ENCODE measurements at places on chromosomes 2 and 18.

GRCh38 chr2:163709270-163709669, 26.5 kb downstream of the FIGN start:
- no peak for DNase-seq

GRCh38 chr18:36427369-36427768, 129.9 kb downstream of the FHOD3 start:
- DNase-seq, result no peak

GRCh38 chr2:108271691-108272253, 16.9 kb upstream of the SULT1C2 start:
- DNase-seq, result no peak

- DNase-seq, result no peak
Measured at GRCh38 chr2:163541495-163541894, 194.3 kb downstream of the FIGN start.

DNA sequence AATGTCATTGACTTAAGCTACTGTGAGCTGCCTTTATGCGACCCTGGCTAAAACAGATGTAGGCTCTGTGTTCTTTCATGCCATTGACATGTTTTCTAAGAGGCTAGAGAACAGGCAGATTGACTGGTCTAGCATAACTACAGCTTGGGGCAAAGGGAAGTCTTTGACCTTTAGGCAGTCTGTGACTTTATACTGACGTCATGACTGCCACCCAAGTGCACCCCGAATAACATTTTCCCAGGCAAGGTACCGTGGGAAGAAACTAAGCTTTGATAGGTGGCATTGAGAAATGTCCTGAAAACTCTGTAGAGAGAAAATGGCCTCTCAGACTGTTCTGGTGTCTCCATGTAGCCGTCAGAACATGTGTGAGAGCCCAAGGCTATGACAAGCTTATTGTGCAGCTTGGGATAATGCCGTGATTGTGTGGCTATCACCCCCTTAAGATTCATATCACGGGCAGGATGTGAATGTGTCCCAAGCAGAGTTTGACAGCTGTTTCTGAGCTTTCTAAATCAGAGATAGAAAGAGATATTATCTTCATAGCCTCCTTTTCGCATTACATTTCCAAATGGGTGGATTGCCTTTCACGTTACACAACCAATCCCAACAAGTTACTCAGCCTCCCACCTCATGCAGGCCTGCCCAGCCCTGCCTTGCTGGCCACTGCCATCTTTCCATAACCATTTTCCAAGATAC, 672.2 kb upstream of the ACVR2A start:
- DNase-seq, result no peak

DNA sequence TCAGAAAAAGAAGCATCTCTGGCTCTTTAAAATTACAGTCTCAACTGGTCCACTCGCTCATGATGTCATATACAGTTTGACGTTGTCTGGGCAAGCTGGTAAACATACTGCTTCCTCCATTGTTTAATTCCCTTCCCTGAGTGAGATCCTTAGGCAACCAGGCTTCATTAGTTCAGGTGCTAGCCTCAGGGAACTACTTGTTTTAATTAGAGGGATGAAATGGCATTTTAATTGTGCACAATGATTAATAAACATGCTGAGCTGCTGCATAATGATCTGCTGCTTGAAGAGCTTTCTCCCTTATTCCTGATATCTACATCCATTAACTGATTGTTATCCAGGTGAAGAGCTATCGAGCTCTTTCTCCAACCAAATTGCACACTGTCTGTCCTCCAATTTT, 195.6 kb upstream of the ETAA1 start:
- DNase-seq, result no peak

DNA sequence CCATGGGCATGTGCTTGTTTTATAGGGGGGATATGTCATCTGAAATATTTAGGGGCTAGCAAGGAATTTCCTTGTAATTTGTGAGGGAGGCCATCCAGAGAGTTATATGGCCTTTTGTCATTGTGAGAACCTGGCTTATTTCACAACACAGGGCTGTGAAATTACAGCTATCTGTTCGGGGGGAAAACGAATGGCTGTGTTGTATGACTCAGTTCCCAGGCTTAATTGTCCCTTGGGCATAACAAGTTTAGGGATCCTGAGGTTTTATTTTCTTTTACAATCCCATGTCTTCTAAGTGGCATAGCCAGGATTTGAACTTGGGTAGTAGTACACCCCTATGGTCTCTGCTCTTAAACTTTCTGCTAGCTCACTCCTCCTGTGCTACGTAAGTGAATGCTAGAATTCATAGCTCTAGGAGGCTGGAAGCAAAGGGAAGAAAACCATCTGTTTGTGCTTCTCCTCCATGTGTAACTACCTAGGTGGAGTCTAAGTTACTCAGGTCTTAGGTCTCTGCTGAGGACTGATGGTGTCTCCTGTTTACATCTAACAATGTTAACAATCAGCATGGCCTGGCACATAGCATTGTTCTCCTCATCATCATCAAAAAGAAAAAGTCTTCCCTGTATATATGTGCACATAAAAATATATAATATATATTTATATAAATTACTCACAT, 53.8 kb downstream of the SKA1 start:
- peak; percentile 55 for DNase-seq

- DNase-seq, result no peak
Measured at GRCh38 chr2:230910546-230911177, 14.4 kb downstream of the GPR55 start.

DNA sequence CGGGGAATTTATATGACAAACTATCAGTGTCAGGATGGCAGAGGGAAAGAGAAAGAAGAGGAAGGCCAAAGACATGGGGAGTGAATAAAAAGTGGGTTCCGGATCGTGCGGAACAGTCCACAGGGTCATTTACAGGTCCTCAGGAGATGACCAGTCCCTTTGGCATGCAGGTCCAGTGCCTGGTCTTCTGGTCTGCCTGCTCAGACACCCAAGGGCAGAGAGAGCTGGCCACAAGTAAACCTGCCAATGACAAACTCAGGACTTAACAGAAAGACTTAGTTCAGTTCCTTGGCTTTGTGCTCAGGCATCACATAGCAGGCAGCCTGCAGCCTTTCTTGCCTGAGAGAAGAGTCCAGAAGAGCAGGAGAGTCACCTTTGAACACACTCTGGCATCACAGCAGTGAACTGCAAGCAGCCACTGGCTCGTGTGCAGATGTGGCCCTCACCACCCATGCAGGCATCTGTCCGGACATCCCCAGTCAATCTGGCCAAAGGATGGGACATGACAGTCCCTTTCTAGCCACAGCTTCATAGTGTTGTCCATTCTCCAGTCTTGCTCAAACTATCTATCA, 14.0 kb downstream of the TMEM127 start:
- peak; percentile 39 for DNase-seq

DNA sequence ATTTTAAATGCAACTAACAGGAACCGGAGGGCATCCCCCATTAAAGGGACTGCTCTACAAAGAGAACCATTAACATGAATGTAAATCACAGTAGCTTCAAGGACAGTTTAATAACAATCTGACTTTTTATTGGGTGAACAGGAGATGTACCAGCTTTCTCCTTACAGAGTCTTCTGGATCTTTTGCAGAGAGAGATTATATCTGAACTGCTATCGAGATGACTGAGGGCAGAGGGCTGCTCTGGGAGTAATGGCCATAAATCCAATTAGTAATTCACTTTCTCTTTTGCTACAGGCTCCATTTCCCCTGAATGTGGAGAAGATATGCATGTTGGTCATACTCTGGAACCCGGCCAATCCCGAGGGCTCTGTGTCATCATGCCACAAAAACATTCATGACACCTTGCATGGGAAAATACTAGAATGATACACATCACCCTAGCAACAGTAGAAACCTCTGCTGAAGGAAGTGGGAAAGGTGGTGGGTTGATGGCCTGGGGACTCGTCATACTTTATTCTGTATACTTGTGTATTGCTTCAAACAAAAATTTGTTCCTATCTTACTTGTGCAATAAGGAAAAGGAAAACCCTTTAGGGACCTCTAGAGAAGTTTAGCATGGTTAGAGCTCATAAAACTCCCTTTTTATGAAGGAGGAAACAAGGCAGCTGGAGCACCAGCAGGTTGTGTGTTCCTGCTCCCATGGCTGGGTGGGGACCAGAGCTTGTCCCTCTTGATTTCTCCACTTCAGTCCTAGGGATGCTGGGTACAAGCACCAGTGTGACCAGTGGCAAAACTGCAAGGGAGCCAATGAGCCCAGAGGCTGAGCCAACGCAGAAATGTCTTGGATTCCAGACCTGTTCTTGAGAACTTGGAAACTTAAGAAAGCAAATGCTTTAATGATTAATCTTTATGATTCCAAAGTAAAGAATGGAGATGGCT, 26.0 kb downstream of the CTAGE1 start:
- DNase-seq, result peak; percentile 41

DNA sequence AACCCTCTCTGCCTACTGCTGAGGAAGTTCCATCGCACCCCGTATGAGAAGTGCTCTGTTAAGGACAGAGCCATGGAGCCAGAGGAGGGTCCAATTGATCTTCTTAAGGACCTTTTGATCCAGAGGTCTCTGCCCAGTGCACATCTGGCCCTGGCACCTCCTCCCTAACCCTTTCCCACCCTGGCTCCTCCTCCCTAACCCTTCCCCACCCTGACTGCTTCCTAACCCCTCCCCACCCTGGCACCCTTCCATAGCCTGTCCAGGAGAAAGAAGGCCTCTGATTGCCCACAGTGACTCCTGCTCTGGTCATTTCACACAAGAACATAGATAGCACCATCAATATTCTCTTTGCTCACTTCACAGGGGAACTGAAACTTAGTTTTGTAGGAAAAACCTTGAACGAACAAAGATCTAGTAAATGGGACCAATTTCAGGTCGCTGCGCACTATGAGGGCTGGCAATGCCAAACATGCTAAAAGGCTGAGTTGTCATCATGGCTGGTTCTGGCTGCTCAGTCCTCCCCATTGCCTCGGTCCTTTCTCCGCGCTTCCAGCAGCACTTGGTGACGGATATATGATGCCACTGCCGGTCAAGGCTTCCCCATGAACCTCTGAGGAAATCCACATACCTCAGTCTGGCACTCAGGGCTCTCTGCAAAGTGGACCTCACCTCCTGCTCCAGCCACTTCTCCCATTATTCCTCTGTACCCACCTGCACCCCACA, 49.2 kb downstream of the PKDCC start:
- no peak for DNase-seq

GRCh38 chr2:179595284-179595683, 266.1 kb downstream of the ZNF385B start:
- peak; percentile 56 for DNase-seq

DNA sequence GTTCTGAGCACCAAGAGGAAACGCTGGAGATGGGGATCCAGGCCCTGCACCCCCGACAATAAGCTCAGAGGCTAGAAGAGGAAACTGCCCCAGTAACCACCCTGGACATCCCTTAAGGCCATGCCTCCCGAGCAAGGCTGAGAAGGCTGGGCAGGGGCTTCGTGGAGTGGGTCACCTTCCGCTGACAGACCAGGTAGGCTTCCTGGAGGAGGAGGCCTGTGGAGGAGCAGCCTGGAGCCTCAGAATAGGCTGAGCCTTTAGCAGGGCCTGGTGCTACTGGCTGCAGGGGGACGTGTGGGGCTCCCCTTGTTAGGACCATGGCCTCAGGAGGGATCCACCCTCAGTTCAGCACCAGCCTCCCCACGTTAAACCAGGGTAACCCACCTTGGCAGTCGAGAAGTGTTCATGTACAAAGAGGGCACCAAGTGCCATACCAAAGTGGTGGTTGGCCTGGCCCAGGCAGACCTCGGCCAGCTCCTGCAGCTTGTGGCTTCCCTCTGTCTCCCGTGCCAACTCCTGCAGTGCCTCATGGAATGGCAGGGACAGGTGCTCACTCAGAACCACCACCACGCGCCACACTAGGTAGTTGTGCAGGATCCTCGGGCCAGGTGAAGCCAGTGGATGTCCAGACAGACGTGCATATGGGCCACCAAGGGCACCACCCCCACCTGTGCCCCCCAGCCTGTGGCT, 28.5 kb upstream of the ALPP start:
- DNase-seq, result no peak

DNA sequence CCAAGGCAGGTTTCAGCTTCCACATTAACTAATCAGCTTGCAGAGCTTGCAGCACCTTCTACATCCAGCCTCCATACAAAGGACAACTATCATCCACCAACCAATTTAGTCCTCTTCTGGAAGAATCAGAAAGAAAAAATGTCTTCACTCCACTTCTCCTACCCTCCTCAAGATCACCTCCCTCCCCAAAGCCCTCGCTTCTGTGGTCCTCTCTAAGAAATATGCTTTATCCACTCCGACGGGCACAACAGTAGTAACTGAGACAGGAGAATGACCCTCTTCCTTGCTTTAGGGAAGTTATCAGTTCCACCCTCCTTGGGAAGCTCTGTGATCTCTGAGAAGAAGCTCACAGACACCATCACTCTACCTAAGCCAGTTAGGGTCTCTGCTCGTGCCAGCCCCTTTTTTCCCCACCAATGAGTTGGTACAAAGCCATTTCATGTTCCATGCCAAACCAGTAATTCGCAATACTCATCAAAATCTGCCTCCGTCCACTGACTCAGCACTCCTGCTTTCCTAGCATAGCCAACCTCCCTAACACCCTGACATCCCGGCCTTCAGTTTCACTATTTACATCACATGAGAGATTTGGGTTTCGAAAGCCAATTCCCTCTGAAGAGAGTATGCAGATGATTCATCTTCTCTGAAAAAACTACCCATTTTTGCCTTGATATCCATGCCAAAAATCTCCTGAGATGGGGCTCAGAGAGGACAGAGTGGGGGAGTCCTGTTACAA, 114.1 kb upstream of the PKDCC start:
- DNase-seq, result no peak

GRCh38 chr18:28065793-28066186, 111.1 kb downstream of the CDH2 start:
- no peak for DNase-seq

DNA sequence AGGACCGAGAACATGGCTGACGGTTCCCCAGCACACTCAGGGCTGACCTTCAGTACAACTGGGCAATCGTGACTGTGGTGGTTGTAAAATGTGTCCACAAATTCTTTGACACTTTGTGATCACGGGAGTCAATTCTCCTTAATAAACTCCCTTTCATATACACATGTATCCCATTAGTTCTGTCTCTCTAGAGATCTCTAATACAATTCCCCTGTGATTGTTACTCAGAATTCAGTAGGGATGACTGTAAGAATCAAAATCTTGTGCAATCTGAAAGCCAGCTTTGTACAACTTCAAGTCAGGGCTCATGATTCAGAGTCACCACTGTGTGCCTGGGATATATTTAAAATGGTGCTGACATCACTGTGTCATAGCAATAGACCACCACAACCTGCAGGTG, 89.5 kb upstream of the LMAN1 start:
- no peak for DNase-seq

GRCh38 chr2:164831887-164832286, 9.7 kb downstream of the COBLL1 start:
- no peak for DNase-seq
